Cardiac septum (tissue), 1 donor: ENCODE measurements at places on chromosomes 5 and 9. TPM values are rescaled to one million over a fixed set of nuclear protein-coding genes. Genes with fewer than 3 reads are reported as not detected.

GRCh38 chr5:145936401-145937131, at the start of gene SH3RF2:
Gene SH3RF2, plus strand, starts transcription at chr5:145936578. Its CDS starts 1,351 bp downstream, at chr5:145937929.
- DNase-seq, result no peak

DNA sequence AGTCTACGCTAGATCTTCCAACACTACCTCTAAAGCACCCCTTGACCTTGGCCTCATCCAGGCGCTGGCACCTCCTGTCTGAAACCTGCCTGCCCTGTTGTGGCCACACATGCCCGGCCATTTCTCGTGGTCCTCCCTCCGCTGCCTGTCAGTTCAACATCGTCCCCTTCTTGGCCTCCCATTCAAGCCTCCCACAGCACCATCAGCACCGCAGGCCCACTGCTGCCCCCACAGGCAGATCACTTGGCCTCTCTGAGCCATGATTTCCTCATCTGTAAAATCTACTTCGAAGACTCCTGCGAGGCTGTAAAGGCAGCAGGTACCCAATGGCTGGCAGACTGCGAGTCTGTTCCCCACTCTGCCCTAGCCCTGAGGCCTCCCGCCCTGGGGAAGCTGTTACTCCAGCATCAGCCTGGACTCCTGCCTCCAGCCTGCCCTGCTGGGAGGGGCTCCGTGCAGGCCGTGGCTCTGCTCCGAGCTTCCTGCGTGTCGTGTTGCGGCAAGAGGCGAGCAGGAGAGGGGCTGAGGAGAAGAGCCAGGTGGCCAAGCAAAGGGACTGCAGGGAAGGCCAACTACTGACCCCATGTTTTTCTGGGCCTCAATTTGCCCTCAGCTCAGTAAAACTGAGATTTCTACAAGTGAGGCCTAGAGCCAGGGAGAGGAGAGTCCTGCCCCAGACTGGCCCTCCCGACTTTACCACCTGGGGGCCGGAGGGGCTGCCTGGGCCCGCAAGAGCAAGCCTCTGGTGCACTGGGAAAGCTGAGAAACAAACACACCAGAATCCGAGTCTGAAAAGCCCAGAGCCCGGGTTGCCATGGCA, 70.5 kb upstream of the LRRTM2 start:
- DNase-seq, result no peak

DNA sequence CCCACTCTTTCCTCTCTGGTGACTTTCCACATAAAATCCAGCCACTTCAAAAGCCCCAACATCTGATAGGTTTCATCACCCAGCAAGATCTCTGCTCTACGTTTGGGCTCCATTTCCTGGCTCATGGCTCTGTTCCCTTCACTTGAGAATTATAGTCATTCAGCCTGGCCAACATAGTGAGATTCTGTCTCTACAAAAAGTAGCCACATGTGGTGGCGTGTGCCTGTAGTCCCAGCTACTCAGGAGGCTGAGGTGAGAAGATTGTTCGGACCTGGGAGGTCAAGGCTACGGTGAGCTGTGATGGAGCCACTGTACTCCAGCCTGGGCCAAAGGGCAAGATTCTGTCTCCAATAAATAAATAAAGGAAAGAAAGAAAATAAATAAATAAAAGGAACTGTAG, 83.3 kb upstream of the IGFBPL1 start:
- DNase-seq, result no peak

DNA sequence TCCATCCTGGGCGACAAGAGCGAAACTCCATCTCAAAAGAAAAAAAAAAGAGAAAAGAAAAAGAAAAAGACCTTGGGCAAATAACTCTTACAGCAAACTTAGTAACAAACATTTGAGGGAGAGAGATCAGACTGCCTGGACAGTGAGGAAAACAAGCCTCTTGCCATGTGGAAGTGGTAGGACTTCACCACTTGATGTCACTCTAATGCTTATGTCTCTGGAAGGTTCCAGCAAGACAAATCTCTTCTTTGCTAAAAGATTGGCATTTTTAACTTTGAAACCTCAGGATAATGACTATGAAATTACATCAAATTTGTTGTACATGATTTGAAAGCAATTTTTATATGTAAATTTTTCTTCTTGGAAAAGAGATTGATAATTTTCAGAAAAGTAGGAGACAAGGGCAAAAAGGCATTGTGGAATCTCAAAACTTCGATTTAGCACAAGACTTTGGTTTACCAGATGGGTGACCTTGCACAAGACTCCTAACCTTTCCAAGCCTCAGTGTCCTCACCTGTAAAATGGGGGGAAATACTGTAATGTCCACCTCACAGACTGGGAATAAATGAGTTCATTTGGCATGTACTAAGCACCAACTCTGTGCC, 5.4 kb downstream of the ACTL7B start:
- DNase-seq, result no peak

Gene NUTM2G
- total RNA-seq, result not detected

- no peak for DNase-seq
Observed at GRCh38 chr5:149195337-149195887, 54.1 kb downstream of the ABLIM3 start.

GRCh38 chr5:66912787-66913186, 283.8 kb downstream of the CD180 start:
- DNase-seq, result no peak

DNA sequence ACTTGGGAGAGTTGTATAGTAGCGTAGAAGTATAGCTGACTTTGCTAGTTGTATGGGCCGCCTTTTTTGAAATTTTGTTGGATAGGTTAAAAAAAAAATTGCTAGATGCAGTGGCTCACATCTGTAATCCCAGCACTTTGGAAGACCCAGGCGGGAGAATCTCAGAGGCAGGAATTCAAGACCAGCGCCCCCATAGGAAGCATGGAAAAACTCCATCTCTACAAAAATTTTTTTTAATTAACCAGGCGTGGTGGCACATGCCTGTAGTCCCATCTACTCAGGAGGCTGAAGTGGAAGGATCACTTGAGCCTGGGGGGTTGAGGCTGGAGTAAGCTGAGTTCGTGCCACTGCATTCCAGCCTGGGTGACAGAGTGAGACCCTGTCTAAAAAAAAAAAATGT, 59.2 kb downstream of the SMC5 start:
- no peak for DNase-seq

DNA sequence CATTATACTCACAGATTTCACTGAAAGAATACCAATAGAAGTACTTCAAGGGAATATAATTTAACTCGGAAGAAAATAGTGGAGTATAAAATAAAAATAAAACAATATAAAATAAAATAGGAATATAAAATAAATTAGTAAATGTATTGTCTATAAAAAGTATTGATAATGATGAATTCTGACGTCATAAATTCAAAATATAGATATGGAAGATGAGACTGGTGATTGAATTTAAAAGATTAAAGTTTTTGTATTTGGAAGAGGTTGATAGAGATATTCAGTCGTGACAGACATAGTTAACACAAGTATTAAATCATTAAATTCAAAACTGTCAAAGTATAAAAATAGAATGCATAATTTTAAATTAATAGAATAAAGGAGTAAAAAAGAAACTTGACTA, 964.9 kb upstream of the C9orf72 start:
- no peak for DNase-seq

Gene SAXO1
- 0.05 TPM for total RNA-seq

- DNase-seq, result no peak
Observed at GRCh38 chr5:113215401-113216060, 219.3 kb downstream of the TSSK1B start.

GRCh38 chr9:95815961-95816360, 59.5 kb upstream of the ERCC6L2 start:
- no peak for DNase-seq

GRCh38 chr9:133277467-133277866, 2.5 kb upstream of the ABO start:
- DNase-seq, result no peak

Gene PTGS1
- 2.9 TPM for total RNA-seq

DNA sequence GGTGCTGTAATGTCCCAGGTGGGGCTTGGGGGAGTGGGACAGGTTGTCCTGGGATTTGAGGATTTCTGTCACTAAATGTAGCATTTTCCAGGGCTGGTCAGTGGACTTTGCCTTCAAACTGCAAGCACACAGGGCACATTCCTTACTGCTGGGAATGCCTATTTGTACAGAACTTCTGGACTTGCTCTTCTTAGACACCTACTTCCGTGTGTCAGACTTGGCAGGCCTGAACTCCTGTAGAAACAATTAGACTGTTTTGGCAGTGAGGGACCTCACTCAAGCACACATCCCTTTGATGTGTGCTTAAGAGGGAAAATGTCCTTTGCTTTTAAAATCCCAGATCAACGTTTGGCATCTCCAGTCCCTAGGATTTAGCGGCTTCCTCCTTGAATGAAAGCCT, 192.2 kb downstream of the PAPPA start:
- DNase-seq, result no peak

- DNase-seq, result no peak
Observed at GRCh38 chr9:700365-701282, 140.9 kb upstream of the DMRT1 start.

Gene ST8SIA4
- total RNA-seq, result 4.6 TPM

Gene TMC1
- total RNA-seq, result 0.27 TPM

- no peak for DNase-seq
Observed at GRCh38 chr5:34841816-34842215, 2.9 kb downstream of the TTC23L start.

DNA sequence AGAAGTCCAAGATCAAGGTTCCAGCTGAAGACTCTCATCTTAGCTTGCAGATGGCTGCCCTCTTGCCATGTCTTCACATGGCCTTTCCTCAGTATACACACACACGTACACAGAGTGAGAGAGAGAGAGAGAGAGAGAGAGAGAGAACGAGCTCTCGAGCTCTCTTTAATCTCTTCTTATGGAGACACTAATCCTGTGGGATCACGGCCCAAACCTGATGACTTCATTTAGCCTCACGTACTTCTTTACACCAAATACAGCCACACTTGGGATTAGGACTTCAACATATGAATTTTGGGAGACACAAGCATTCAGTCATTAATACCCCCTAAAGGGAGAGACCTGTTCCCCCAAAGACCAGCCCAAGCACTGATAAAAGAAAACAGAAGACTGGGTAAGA, 42.8 kb downstream of the SIL1 start:
- DNase-seq, result no peak

GRCh38 chr9:7324152-7324598, 475.4 kb downstream of the DMAC1 start:
- DNase-seq, result no peak

Gene ADAMTSL1
- 2.1 TPM for total RNA-seq

Gene CDKN2A
- 1.2 TPM for total RNA-seq

DNA sequence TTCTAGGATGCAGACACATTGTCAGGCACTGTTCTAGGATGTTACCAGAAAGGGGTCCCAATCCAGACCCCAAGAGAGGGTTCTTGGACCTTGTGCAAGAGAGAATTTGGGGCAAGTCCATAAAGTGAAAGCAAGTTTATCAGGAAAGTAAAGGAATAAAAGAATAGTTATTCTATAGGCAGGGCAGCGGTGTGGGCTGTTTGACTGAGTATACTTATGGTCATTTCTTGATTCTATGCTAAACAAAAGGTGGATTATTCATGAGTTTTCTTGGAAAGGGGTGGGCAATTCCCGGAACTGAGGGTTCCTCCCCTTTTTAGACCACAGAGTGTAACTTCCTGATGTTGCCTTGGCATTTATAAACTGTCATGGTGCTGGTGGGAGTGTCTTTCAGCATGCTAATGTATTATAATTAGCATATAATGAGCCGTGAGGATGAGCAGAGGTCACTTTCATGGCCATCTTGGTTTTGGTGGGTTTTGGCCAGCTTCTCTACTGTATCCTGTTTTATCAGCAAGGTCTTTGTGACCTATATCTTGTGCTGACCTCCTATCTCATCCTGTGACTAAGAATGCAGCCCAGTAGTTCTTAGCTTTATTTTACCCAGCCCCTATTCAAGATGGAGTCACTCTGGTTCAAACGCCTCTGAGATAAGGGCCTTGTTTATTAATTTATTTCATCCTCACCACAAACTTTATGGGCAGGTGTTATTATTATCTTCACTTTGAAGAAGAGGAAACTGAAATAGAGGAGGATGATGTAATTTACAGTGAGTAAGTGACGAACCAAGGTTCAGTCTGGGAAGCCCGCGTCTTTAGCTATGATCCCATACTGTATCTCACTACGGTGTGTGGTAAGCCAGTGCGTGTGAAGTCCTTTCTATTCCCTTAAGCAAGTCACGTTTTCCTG, 186.0 kb upstream of the KLF4 start:
- DNase-seq, result no peak

DNA sequence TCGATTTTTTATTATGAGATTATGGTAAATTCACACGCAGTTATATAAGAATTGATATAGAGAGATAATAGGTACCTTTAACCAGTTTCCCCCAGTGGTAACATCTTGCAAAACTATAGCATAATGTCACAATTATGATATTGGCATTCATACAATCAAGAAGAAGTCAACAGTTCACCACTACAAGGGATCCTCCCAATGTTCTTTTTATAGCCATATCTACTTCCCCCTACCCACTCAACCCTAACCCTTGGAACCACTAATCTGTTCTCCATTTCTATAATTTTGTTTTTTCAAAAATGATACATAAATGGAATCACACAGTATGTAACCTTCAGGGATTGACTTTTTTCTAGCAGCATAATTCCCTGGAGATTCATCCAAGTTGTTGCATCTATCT, 9.8 kb downstream of the ACTL7B start:
- no peak for DNase-seq

Gene PPP3R2
- not detected for total RNA-seq

GRCh38 chr9:128528445-128529160, 23.8 kb upstream of the SPTAN1 start:
- no peak for DNase-seq

DNA sequence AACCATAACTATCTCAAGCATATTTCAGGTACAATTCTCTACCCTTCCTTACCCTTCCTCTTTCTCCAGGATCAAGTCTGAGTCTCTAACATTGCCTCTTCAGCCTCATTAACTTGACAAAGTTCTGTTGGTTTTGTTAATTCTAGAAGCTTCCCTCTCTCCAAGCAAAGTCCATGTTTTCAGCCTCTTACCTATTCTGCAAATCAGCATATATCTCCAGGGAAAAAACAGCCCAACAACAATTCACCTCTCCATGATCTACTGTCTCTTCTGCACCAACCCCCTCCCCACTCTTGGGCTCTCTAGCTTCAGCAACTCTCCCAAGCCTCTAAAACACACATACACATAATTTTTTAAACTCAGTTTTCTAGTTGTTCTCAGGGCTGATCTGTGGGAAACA, 72.2 kb downstream of the LIX1 start:
- no peak for DNase-seq

Gene DAP
- total RNA-seq, result 56.2 TPM

DNA sequence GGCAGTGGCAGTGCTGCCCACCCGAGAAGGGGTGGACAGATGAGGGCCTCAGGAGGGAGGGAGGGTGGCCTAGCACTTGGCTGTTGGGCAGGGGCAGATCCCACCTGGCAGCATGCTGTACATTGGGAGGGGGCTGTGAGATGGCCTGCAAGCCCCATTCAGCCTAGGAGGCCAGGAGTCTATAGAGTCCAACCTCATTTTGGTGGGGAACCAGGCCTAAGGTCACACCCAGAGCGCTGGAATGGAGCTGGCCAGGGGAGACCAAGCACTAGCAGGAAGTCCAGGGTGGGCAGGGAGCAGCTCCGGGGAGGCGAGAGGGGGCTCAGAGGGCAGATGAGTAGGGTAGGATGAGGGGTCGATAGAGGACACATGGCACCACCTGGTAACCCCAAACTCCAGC, 22.9 kb downstream of the TRIM14 start:
- DNase-seq, result no peak

Gene ASPN
- total RNA-seq, result 30.3 TPM

GRCh38 chr5:14588758-14589543, 7.4 kb downstream of the OTULINL start:
- DNase-seq, result no peak
